ENCODE measurements at places on chromosomes 3 and 15. TPM values are rescaled to one million over a fixed set of nuclear protein-coding genes. Genes with fewer than 3 reads are reported as not detected.

GRCh38 chr15:67397139-67397538 lies 123.8 kb upstream of the C15orf61 start:
- no peaks in the 10 kb centered on the region for H3K27me3 ChIP-seq
- H3K4me3 ChIP-seq, result no peak overlapping the region
- H3K4me1 ChIP-seq, result no peaks in the 10 kb centered on the region
- H3K27ac ChIP-seq, result no peak overlapping the region

DNA sequence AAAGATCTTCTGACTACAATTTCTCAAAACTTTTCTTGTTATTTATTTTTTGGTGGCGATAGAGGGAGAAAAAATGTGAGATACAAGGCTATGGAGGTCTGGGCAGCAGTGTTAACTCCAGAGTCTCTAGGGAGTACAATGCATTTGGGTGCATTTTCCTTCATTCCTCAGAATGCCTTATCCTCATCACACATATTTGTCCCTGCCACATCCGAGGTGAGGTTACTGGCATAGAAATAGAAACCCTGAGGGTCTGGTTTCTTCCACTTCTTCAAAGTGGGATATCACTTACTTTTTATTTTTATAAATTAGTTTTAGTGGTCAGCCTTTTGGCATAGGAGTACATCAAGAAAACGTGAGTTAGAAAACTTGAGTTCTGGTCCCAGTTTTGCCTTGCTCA lies 150.4 kb downstream of the TIGIT start:
- no peaks in the 10 kb centered on the region for H3K27me3 ChIP-seq
- no peak overlapping the region for H3K4me3 ChIP-seq
- H3K27ac ChIP-seq, result no peak overlapping the region
- peaks cover 90% of the 10 kb centered on the region for H3K4me1 ChIP-seq
- H3K36me3 ChIP-seq, result no peaks in the 10 kb centered on the region

The CAND2 gene
- 308 TPM for total RNA-seq

The ARHGAP11A gene
- total RNA-seq, result 0.98 TPM

- H3K27me3 ChIP-seq, result no peaks in the 10 kb centered on the region
- no peak for DNase-seq
- H3K4me1 ChIP-seq, result no peaks in the 10 kb centered on the region
- no peaks in the 10 kb centered on the region for H3K36me3 ChIP-seq
These were observed 361.2 kb downstream of the DIPK2A start for GRCh38 chr3:144332868-144333267.

DNA sequence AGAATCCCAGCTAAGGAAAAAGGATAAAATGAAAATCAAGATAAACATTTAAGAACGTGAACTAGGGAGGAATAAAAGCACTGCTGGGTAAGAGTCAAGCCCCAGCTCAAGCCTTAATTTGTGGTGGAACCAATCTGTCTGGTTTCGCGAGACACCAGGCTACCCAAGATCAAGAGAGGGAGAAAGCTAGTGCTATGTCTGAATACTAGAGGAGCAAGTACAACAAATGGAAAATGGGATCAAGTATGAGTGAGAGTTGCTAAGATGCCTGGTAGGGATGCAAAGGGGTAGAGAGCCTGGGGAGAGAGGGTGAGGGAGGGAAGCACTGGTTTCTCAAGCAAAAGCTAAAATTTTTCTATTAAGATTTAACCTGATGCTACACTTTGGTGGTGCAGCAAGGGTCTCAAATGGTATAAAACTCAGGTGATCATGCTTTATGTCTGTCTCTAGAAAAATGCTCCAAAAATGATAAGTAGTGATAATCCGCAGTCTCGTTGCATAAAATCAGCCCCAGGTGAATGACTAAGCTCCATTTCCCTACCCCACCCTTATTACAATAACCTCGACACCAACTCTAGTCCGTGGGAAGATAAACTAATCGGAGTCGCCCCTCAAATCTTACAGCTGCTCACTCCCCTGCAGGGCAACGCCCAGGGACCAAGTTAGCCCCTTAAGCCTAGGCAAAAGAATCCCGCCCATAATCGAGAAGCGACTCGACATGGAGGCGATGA lies 1.7 kb upstream of the SETD5 start:
- peaks cover 25% of the 10 kb centered on the region for H3K36me3 ChIP-seq
- peak overlapping the region; percentile 99 for H3K27ac ChIP-seq
- H3K4me1 ChIP-seq, result peaks cover 48% of the 10 kb centered on the region
- no peaks in the 10 kb centered on the region for H3K27me3 ChIP-seq

The ZNF860 gene
- 0.07 TPM for total RNA-seq

GRCh38 chr3:13419505-13420044 lies 547 bp downstream of the NUP210 start:
- no peaks in the 10 kb centered on the region for H3K36me3 ChIP-seq
- peak overlapping the region; percentile 64 for H3K27ac ChIP-seq
- no peaks in the 10 kb centered on the region for H3K27me3 ChIP-seq
- H3K4me3 ChIP-seq, result peak overlapping the region; percentile 52
- H3K4me1 ChIP-seq, result no peaks in the 10 kb centered on the region

GRCh38 chr15:78070049-78070700 lies 7.3 kb downstream of the TBC1D2B start:
- H3K4me3 ChIP-seq, result no peak overlapping the region
- no peak for DNase-seq
- peaks cover 78% of the 10 kb centered on the region for H3K4me1 ChIP-seq

GRCh38 chr3:136023264-136023978 lies 57.9 kb downstream of the PPP2R3A start:
- H3K4me3 ChIP-seq, result peak overlapping the region; percentile 49
- peaks cover 65% of the 10 kb centered on the region for H3K4me1 ChIP-seq
- no peak for DNase-seq

DNA sequence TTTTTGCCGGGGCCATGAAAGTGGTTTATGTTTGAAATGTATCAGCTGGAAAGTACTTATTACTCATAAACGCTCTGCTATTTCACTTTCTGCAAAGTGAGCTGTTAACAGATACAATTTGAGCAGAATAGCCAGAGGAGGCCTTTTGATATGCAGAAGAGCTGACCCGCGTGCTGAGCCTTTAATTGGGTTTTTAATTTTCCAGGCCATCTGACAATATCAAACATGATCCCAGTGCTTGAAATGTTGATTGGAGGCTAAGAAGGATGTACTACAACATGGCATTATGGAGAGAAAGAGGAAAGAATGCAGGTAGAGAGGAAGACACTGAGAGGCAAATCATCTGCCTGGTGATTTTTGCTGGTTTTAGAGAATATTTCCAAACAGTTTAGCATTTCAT lies 261.3 kb upstream of the MEIS2 start:
- no peak overlapping the region for H3K27ac ChIP-seq
- H3K4me3 ChIP-seq, result no peak overlapping the region
- no peaks in the 10 kb centered on the region for H3K4me1 ChIP-seq
- H3K36me3 ChIP-seq, result no peaks in the 10 kb centered on the region
- no peaks in the 10 kb centered on the region for H3K27me3 ChIP-seq

- H3K4me1 ChIP-seq, result no peaks in the 10 kb centered on the region
- no peak overlapping the region for H3K4me3 ChIP-seq
- H3K36me3 ChIP-seq, result no peaks in the 10 kb centered on the region
- H3K27ac ChIP-seq, result no peak overlapping the region
- DNase-seq, result no peak
These were observed 52.8 kb upstream of the GRM7 start for GRCh38 chr3:6807967-6808588.

DNA sequence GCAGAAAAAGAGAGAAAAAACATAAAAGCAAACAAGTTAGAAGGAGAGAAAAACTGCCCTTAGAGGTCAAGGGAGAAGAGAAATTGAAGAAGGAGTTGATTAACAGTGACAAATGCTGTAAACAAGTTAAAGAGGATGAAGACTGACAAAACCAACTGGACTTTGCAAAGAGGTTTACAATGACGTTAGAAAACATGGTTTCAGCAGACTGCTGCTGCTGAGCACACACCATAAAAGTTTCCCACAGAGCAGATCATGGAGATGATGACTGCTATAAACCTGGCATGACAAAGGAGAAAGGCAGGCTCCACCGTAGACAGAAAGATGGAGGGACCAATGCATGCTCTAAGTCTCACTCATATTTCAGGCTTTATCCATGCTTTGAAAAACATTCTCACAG lies 78.7 kb downstream of the POLQ start:
- no peak for DNase-seq
- H3K4me3 ChIP-seq, result no peak overlapping the region
- H3K27me3 ChIP-seq, result no peaks in the 10 kb centered on the region
- H3K4me1 ChIP-seq, result no peaks in the 10 kb centered on the region
- no peak overlapping the region for H3K27ac ChIP-seq

DNA sequence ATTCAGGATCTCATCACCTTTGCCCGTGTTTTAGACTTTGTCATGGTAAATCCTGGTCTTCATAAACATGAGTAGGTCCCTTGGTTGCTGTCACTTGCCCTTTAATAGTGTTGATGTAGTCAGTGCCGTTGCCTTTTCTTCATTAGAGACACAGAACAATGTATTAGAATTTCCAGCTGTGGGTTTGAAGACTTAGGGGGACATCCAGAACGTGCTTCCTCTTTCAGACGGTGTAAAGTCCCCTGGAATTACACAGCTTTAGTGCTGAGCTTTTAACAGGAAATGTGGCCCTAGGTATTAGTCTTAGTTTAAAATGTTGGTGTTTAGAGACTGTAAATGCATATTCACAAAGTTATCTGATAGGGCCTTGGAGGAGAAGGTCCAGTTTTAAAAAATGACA lies 8.8 kb upstream of the LRCH3 start:
- H3K36me3 ChIP-seq, result peaks cover 70% of the 10 kb centered on the region
- no peak overlapping the region for H3K27ac ChIP-seq
- no peaks in the 10 kb centered on the region for H3K27me3 ChIP-seq
- no peak for DNase-seq
- no peak overlapping the region for H3K4me3 ChIP-seq

DNA sequence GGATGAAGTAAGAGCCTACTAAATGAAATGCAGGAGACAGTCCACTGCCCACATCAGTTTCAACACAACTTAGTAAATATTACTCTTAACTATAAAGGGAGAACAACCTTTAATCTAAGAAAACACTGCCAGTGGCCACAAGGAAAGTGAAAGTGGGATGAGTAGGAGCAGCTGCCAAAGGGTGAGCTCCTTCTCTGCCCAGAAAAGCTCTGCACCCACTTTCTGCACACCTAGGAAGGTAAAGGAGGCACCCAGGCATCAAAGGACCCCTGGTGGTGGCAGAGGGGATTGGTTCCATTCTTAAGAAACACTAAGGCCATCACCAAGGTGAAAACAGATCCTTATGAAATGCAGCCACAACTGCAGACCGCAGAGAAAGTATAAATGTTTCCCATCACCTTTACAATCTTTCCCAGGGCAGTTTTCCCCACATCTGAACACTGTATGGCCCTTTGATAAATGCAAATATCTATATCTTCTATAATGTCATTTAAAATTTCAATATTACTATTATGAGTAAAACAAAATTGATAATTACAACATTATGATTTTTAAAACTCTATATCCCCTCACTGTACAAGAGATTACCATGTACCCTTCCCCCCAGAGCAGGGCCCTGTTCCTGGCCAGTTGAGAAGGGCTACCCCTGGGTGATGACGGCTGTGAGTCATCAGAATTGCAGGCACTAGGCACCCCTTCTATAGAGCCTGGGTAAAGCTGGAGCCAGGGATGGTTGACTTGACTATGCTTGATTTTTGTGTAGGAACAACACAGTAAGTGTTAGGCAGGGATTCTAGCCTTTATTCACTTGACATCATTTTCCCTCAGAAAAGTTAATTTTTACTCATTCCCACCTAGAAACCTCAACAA lies 92.0 kb downstream of the SNRK start:
- H3K27me3 ChIP-seq, result no peaks in the 10 kb centered on the region
- H3K4me3 ChIP-seq, result no peak overlapping the region
- H3K4me1 ChIP-seq, result peaks cover 6% of the 10 kb centered on the region
- H3K27ac ChIP-seq, result peak overlapping the region; percentile 53
- no peak for DNase-seq
- no peaks in the 10 kb centered on the region for H3K36me3 ChIP-seq

DNA sequence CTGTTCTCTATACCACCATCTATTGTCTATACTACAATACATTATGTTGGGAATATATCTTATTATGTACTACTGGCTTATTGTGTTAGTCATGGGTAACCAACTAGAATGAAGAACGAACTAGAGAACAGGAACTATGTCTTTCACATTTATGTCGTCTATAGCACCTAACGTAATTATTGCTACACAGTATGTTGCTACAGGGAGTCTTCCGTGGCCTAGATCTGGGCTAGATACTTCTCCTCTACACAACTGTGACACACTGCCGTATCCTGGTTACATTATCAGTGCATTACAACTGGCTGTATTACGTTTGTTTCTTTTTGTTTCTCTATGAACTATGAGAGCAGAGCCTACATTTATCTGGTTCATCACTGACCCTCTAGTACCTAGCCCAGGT lies 34.0 kb downstream of the SCG5 start:
- no peaks in the 10 kb centered on the region for H3K27me3 ChIP-seq
- no peak overlapping the region for H3K4me3 ChIP-seq
- H3K27ac ChIP-seq, result no peak overlapping the region
- no peaks in the 10 kb centered on the region for H3K36me3 ChIP-seq

GRCh38 chr3:20669675-20670074 lies 483.7 kb upstream of the SGO1 start:
- H3K4me3 ChIP-seq, result no peak overlapping the region
- no peaks in the 10 kb centered on the region for H3K36me3 ChIP-seq
- H3K27me3 ChIP-seq, result no peaks in the 10 kb centered on the region

DNA sequence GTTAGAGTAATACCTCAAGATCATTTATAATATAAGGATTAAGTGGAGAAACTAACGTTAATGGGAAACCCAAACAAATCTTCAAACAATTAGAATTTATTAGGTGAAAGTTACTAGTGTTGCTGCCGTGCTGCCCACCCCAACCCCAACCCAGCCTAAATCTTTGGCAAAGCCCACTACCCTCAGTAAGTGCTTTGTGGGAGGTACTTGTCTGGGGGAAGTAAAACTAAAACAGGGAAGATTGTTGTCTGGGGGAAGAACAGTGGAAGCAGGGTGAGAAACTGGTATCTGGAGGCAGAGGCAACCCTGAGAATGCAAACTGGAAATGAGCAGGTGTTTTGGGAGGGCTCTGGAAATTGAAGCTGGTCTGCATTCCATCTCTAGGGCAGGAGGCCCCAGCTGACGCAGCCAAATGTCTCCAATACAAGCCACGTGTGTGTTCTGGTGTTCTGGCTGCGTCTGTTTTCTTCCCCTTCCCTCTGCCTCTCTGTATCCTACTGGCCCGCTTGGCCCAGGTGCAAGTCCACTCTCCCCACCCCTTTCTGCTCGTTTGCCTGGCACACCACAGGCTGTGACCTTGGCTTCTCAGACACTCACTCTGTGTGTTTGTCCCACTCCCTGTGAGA lies 32.7 kb downstream of the FEM1B start:
- no peak for DNase-seq
- peak overlapping the region; percentile 42 for H3K27ac ChIP-seq
- peaks cover 10% of the 10 kb centered on the region for H3K4me1 ChIP-seq
- no peak overlapping the region for H3K4me3 ChIP-seq

The LRRC2 gene
- total RNA-seq, result 103 TPM

- H3K27me3 ChIP-seq, result no peaks in the 10 kb centered on the region
- H3K4me3 ChIP-seq, result no peak overlapping the region
- no peaks in the 10 kb centered on the region for H3K4me1 ChIP-seq
- no peaks in the 10 kb centered on the region for H3K36me3 ChIP-seq
- no peak for DNase-seq
- H3K27ac ChIP-seq, result no peak overlapping the region
These were observed 156.9 kb downstream of the ATP8B4 start for GRCh38 chr15:49962044-49962602.

The SHC4 gene
- 0.29 TPM for total RNA-seq

Measured in gastrocnemius medialis (tissue), 4 donors.